Activated CD8-positive, alpha-beta memory T cell treated with anti-CD3 and anti-CD28 coated beads for 24 hours (primary cell): ENCODE measurements at places on chromosomes 16 and 17.

GRCh38 chr17:54901230-54901822, 674 bp downstream of the TOM1L1 start:
- no peak for DNase-seq

- DNase-seq: no peak
These were observed 295.1 kb upstream of the SOX9 start for GRCh38 chr17:71825687-71826086.

GRCh38 chr17:75088465-75089417, 987 bp downstream of the SLC16A5 start:
- no peak for DNase-seq

DNA sequence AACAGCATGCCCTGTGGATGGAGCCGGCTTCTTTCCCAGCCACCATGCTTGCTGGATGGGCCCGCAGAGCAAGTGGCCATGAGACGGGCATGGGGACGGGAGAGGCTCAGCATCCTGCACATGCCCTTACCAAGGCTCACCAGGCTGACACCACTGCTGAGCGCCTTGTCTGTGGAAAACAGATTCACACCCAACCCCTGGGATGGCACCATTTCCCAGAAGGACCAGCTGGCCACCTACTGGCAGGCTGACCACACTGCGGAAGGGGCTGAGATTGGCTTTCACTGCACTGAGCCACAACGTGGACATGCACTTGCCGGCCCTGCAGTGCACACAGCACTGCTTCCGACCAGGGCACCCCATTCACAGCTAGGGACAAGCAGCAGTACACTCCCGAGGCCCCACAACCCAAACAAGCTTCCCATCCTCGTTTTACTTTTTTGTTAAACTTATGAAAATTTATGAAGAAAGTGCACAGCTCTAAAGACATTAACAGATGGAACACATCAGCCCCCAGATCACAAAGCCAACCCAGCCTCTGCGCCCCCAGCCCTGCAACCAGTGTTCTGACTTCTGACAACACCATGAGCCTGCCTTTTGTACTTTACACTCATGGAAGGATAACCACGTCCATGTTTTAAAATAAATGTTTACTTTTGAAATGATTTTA, 13.9 kb upstream of the KRTAP17-1 start:
- peak; percentile 64 for DNase-seq

GRCh38 chr17:69945698-69946185, 129.3 kb upstream of the KCNJ16 start:
- DNase-seq: no peak

DNA sequence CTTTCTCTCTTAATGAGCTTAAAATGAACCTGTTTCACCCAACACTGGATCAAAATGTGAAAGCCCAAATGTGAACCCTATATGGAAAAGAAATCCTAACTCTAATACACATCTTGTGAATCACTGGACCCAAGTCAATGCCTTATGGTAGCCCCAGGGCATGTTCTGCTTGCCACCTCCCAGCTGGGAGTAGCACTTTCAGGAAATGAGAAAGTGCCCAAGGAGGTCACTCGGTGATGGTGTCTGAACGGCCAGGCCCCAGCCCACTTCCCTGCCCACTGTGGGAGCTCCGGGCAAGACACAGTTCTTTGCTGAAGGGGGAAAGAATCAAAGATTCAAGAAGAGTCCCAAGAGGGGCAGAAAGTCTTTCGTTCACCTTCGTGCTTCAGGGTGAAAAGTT, 46.1 kb downstream of the GTF3C1 start:
- DNase-seq: no peak

GRCh38 chr17:58337600-58338453, 9.2 kb upstream of the TSPOAP1 start:
- DNase-seq: peak; percentile 95

DNA sequence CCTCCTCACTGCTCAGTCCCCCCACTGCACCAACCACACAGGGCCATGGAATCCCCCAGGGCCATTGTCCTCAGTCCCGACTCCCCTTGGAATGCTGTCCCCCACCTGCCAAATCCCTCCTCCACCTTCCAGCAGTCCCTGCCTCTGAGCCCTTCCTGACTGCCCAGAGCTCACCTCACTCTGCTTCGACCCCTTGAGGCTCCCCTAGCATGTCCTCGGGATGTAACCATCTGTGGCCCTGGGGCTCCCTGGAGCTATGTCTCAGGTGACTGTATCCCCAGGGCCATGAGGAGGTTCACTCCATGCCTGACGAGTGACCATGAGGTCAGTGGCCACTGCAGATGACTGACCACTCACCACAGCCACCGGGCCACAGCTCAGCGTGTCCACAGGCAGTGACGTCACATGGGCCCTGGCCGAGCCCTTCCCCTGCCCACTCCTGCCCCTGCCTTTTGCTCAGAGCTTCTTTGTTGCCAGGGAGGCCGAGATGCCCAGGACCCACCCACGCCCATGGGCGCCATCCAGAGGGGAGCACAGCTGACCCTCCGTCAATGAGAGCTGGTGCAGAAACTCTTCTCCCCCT, 7.7 kb upstream of the PIEZO1 start:
- no peak for DNase-seq
